ENCODE measurements at places on chromosomes 6 and 20.

- no peak for DNase-seq
These were observed 526 bp downstream of the SULF2 start for GRCh38 chr20:47784599-47785310.

- DNase-seq, result no peak
These were observed 18.8 kb downstream of the ALDH5A1 start for GRCh38 chr6:24513602-24514001.

GRCh38 chr6:48996461-48997119, 466.5 kb downstream of the MMUT start:
- DNase-seq, result no peak

GRCh38 chr6:164105705-164106104, 691.2 kb downstream of the QKI start:
- no peak for DNase-seq

GRCh38 chr20:41300886-41301285, 16.6 kb downstream of the ZHX3 start:
- no peak for DNase-seq

- no peak for DNase-seq
These were observed 225.9 kb upstream of the CITED2 start for GRCh38 chr6:139600343-139600742.

- no peak for DNase-seq
These were observed 231.6 kb upstream of the MYLIP start for GRCh38 chr6:15897063-15897876.

- DNase-seq, result no peak
These were observed 142.1 kb upstream of the CST7 start for GRCh38 chr20:24806705-24807676.

- DNase-seq, result no peak
These were observed 217.4 kb upstream of the ECI2 start for GRCh38 chr6:4352731-4353130.

DNA sequence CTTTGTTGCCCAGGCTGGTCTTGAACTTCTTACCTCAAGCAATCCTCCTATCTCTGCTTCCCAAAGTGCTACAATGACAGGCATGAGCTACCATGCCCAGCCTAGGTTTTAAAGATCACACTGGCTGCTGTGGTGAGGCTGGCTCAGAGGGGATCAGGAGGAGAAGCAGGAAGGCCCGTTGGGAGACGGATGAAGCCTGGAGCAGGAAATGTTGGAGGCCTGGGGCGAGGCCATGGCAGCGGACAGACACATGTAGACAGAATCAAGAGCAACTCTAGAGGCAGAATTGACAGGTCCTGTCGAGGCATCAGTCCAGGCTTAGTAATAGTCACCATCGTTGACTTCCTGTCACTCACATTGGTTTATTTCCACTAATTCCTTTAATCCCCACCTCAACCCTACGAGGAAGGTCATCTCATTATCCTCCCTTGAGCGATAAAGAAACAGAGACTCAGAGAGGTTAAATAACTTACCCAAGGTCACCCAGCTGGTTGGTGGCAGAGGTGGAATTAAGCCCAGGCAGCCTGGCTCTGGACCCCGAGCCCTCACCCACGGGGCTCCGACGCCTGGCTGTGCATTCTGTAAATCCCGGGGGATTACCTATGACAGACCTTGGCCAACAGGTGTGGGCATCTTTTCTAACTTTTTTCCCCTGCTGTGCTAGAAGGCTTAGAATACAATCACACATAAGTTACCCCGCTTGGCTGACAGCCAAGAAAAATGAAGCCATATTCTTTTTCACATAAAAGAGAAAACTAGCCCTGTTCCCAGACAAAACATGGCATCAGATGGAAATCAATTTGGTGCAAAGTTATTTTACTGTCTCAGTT, 113.4 kb downstream of the EYA2 start:
- DNase-seq, result no peak

DNA sequence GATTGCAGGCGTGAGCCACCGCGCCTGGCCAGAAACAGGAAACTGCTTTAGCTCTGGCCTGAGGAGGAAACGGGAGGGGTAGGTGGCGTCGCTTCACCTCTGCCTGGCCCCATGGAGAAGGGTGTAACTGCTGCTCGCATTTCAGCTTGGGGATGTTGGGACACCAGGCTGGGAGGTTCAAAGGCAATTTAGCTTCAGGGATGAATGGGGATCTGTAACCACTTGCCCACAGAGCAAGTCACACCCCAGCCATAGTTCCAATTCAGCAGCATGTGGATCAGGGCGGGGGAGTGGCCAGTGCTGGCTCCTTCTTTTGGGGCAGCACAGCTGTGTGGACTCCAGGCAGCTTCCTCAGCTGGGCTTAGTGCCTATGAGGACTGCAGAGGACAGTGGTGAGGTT, 34.8 kb upstream of the NUP153 start:
- no peak for DNase-seq

GRCh38 chr6:46381057-46381456, 110.2 kb downstream of the RCAN2 start:
- DNase-seq, result no peak

GRCh38 chr20:7744411-7744810, 195.8 kb downstream of the HAO1 start:
- DNase-seq, result no peak

DNA sequence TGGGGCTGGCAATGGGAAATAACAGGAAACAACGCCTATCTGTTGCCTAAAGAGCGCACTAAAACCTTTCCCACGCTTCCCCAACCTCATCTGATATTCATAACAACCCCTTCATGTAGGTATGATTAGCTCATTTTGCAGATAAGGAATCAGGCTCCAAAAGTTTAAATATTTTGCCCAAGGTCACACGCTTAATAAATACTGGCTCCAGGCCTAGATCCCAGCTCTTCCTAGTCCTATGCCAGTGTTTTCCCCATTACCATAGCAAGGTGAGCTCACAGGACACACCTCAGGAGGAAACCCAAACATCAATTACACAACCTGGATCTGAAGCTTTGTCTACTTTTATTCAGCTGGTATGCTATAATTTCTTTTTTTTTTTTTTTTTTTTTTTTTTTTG, 19.6 kb downstream of the MBOAT1 start:
- DNase-seq, result no peak

DNA sequence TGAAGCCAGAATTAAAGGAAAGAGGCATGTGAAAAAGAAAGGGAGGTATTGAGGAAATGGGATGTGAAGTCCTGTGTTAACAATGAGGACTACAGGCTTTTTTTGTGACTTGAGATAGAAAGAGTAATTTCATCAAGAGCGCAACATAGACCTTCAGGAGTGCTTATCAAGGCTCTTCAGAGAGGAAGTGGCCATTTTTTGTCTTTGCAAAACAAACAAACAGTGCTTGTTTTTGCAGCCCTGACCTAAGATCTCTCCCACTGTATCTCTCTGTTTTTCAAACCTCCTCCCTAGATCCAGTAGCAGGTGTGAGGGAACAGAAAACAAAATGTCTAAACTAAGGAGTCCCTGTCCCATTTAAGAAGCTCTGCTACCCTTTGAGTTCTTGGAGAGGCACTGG, 710.3 kb upstream of the MARCKS start:
- DNase-seq, result no peak

DNA sequence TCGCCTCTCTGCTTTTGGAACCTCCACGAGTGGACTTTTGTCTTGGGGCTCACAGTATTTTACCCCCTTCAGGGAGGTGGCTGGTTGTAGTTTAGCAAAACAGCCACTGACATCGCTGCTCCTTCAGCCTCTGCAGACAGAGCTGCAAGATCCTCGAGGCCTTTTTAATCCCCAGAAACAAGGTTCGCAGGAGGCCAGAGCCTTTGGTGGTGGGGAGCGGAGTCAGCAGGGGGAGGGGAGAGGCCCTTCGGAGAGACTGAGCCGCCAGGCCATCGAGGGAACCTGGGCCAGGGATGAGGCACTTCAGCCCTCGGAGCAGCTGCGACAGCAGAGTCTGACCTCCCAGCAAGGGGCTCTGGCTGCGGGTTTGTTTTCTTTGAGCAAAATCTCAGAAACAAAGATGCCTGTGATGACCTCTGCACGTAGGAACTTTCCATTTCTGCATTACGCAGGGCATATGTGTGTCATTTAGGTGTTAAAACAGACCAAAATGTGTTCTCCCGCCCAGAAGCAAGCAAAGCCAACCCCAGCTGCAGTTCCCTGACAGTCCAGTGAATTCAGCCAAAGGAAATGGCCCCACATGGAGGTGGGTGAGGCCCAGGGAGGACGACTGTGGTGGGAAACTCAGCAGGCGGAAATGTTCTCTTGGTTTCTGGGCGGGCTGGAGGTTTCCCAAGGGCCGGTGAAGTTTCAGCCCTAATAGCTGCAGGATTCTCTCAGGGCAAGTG, 171.2 kb upstream of the SULF2 start:
- no peak for DNase-seq

- no peak for DNase-seq
These were observed 540.7 kb downstream of the BMP2 start for GRCh38 chr20:7308163-7308562.
